ENCODE measurements at places on chromosomes 3 and 15.

GRCh38 chr3:124777762-124778470 is 47.7 kb downstream of the UMPS start:
- no peak for DNase-seq

DNA sequence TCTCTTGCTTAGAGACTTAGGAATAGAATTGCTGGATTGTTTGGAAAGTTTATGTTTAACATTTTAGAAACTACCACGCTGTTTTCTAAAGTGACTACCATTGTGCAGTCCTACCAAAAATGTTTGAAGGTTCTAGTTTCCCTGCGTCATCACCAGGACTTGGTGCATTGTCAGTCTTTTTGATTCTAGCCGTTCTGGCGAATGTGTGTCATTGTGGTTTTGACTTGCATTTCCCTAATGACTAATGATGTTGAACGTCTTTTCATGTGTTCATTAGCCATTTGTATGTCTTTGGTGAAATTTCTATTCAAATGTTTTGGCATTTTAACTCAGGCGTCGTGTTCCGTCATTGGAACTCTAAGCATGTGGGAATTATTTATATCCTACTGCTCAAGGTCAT is 58.0 kb downstream of the CHD2 start:
- DNase-seq, result no peak

DNA sequence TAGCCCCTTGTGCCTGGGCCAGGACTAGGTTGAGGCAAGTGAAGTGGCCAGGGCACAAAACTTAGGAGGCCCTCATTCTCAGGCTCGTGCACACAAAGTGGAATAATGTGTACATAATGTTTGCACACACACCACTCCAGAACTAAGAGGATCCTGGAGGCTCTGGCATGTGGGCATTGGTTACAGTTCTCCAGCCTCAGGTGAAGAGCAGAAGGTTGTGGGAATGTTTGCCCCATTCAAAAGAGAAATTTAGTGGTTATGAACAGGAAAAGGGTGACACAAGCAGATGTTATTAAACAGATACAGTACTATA is 31.3 kb downstream of the ASB7 start:
- DNase-seq, result no peak

- no peak for DNase-seq
These were observed 7.1 kb downstream of the ALG3 start for GRCh38 chr3:184241447-184242296.

GRCh38 chr3:56260262-56260661 is 208.0 kb downstream of the ERC2 start:
- DNase-seq, result no peak

DNA sequence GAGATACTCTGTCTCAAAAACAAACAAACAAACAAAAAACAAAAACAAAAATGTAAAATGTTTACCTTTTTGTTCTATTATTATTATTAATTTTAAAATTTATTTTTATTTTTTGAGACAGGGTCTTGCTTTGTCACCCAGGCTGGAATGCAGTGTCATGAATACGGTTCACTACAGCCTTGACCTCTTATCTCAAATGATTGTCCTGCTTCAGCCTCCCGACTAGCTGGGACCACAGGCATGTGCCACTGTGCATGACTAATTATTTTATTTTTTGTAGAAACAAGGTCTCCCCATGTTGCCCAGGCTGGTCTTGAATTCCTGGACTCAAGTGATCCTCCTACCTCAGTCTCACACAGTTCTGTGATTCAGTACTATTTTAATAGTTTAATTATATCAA is 5.7 kb upstream of the SLC25A26 start:
- no peak for DNase-seq

DNA sequence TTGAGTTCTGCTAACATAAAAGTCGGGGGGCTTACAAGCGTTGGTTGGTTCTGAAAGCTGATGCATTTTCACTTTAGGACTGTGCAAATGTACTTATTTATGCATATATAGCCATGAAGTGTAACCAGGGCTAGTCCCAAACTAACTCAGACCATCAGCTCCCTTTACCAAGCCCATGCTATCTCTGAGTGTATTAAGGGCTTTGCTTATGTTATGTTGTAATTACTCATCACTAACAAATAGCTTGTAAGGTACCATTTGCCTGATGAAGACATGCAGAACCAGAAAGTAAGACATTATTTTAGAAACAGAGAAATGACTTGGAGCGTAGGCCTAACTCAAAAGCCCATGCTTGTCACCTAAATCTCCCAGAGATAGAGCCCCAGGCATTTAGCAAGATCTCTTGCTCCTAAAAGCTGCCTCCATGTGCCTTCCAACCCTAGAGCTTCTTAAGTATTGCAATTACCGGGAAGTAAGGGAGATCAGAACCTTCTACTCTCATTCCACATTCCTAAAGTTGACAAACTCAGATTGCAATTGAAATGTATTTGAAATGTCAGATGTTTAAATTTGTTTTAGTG is 362.9 kb upstream of the RBMS3 start:
- no peak for DNase-seq

DNA sequence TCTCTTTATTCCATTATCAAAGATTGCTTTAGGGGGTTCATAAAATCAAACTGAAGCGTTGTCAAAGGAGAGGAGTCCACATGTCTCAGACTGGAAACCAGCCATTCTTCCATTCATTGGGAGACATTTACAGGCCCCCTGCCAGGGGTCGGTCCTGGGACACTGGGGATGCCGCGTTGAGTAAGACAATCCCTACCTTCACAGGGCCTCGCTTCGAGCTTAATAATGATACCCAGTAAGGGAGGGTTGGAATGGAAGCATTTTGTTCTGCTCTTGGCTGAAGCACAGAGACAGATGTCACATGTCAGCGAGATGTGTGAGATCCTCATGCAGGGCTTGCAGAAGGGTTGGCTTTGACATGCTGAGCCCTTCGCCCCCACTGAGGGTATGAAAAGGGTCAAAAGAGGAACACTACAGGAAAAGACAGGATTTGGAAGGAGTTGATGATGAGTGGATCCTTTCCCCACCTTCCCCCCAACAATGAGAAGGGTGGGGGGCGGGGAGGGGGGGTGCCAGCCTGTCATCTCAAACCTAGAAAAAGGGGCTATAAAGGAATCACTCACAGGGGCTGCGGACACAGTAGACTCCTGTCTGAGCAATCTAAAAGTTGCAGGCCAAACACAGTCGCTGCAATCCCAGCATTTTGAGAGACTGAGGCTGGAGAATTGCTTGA is 25.6 kb upstream of the ARL8B start:
- no peak for DNase-seq

DNA sequence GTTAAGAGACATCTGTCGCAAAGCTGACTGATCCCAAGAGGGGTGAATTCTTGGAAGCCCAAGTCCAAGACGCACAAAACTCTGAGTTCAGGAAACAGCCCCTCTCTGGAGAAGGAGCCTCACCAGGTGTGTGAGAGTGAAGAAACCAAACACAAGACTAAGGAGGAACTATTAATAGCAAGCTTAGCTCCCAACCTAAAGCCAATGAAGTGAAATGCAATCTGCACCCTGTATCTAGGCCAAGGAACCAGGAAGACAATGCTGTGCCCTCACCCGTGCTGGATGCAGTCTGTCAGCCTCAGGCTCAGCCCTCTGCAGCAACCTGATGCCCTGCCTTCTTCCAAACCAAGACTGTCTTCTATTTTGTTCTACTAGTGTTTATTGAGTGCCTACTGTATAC is 22.5 kb upstream of the THBS1 start:
- DNase-seq, result no peak

DNA sequence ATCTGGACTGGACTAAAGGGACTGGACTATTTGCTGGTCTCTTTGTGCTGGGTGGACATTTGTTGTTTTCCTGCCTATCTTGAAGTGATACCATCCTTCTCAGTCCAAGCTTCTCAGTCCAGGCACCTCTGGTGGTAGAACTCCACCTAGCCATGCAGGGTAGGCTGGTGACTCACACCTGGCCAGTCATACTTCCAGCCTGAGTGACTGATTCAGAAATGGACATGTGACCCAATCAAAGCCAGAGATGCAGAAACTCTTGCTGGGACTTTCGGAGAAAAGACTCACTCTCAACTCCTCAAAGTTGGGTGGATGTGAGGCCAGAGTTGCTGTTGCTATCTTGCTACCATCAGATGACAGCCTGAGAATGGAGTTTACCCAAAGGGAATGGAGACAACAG is 5.6 kb upstream of the ASB14 start:
- DNase-seq, result no peak

DNA sequence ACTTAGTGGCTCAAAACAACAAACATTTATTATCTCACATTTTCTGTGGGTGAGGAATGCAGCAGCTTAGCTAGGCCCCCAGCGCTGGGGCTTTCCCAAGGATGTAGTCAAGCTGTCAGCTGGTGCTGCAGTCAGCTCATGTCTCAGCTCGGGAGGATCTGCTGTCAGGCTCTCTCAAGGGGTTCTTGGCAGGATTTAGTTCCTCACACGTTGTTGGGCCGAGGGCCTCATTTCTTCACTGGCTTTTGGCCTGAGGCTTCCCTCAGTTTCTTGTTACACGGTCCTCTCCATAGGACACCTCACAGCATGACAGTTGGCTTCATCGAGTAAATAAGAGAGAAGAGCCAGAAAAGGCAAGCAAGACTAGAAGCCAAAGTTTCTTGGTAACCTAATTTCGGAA is 13.7 kb upstream of the U2SURP start:
- no peak for DNase-seq

DNA sequence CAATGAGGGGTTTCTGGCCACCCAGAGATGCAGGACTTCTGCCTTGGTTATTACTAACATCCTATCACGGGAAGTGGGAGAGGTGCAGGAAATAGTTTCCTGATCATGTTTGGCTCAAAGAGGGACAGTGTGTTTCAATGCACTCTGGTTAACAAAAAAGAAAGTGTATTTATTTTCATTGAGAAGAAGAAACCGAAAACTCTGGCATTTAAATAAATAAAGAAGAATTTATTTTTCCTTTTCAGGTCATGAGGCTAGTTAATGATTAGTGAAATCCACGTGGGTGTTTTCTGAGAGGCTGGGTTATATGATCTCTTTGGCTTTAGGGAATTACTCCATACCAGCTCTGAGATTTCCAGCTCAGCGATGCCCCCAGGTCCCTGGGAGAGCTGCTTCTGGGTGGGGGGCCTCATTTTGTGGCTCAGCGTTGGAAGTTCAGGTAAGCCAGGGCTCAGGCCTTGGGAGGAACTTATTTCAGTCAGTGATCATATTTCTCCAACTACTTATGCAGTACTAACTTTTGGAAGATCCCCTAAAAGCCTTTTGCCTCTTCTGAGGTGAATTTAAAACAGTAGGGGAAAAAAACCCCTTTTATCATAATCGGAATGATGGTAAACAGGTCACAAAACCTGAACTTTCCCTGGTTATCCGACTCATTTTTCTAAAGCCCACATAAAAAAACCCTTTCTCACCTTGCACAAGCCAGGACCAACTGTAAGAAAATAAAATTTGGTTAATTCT is at the start of gene PLA1A:
TSS of gene PLA1A (plus strand) at position 338 of the 741 bp plus-strand sequence. CDS start at position 367, 29 bp downstream.
- DNase-seq, result no peak

DNA sequence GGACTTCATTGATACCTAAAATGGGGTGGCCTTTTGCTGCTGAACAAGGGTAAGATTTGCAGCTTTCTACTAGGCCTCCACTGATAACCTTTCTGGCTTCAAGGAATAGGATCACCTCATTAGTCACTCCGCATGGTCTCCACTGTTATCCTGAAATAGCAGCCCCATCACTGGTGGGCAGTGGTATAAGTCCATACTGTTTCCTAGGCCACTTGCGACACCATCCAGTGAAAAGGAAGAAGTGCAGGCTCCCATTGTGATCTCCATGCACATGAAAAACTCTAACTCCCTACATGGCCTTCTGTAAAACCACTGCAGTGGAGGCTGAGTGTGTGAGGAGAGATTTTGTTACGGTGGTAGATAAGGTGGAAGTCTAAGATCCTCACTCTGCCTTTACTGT is 1455.9 kb downstream of the SI start:
- no peak for DNase-seq

DNA sequence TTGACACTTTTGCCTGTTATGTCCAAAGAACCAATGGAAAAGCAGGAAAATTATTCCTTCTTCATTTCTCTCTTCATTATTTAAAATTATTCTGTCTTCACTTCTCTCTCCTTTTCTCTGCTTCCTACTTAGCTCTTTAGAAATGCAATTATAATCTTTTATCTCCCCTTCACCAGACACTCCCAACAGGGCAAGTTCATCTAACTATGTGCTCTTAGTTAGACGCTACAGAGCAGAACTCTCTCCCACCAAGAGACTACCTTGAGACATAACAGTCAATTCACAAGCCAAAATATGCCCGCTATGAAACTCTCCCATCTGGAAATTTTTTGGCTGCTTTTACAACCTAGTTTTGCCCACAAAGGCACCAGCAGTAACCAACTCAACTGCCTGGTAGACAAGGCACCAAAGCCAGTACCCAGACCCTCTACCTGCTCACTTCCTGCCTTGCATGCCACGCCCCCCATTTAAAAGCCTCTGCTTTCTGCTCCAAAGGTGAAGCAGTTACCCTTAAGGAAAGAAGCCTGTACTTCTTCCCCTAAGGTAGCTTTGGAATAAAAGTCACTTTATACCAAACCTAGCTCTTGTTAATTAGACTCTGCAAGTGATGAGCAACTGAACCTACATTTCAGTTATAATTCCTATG is 28.1 kb downstream of the CCRL2 start:
- no peak for DNase-seq

- DNase-seq, result no peak
These were observed 124.8 kb downstream of the EEFSEC start for GRCh38 chr3:128278130-128278529.

DNA sequence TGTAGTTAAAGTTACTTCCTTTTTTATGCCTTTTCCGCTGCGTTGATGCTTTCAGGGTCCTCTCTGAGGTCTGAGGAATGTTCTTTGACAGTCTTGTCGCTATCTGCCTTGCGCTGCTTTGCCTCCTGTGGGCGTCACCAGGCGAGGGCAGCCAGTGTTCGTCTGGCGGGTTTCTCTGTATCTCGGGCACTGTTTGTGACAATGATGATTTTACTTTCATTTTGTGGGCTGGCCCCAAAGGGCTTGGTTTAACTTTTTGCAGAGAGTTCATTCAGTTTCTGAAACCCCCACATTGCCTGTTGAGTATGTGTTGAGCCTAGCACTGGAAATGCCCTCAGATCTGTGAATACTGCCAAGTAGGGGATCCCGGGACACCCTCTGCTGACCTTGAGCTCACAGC is 24.6 kb upstream of the SACM1L start:
- DNase-seq, result no peak

GRCh38 chr3:23481616-23482278 is 278.6 kb downstream of the UBE2E2 start:
- DNase-seq, result no peak

DNA sequence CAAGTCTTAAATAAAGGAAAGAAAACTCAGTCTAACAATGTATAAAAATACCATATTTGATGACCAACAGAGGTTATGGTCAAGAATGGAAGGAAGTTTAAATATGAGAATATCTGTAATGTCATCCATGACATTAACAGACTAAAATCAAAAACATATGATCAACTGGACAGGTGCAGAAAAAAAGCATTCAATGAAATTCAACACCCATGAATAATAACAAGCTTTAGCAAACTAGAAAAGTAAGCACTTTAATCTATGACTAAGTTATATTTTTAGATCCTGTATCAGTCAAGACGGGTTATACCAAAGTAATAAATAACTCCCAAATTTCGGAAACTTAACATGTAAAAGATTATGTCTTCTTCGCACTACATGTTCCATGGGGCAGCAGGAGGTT is 61.8 kb downstream of the CFAP20DC start:
- no peak for DNase-seq

- DNase-seq, result no peak
These were observed 9.0 kb downstream of the UBXN7 start for GRCh38 chr3:196423044-196423781.

Measured in NCI-H1436 treated with DMSO at 0.1 percent for 48 hours (cell line).